ENCODE measurements at places on chromosomes 2 and 18.

- DNase-seq = no peak
Observed at GRCh38 chr2:144430722-144431391, 89.1 kb downstream of the ZEB2 start.

GRCh38 chr18:61764381-61764780, 128.4 kb downstream of the RNF152 start:
- no peak for DNase-seq

DNA sequence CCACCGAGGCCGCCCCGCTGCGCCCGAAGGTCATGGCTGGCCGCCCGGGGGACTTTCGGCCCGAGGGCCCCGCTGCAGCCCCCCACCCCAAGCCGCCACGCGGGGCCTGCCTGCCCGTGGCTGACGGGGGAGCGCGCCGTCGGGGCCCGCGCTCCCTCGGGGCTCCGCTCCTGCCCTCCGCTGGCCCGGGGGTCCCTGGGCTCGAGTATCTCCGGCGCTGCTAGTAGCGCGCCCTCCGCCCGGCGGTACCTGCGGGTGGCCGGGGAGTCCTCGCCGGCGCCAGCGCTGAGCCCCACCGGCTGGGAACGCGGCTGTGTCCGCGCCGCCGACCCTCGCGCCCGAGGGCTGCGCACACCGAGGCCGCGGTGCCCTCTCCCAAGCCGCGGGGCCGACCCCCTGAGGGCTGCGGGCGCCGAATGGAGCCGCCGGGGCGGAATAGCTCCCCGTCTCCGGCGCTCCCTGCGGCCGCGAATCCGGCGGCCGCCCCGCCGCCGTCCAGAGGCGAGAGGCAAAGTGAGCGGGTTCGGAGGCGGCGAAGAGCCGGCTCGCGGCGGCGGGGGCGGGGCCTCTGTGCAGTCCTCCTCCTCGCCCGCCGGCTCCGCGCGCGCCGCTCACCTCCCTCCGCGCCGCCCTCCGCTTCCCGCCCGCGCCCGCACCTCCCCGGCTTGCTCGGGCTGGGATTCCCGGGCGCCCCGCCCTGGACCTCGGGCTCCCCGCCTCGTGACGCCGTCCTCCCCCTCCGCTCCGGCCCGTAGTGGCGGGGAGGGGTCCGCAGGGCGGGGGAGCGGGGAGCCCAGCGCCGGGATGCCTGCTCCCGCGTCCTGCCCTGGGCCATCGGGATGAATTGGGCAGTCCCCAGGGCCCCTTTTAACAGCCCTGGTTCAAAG, at the start of gene KCNG3:
Gene KCNG3 (minus strand): TSS at position 515 of the 887 bp plus-strand sequence. CDS start 481 bp downstream, at position 34.
- no peak for DNase-seq

DNA sequence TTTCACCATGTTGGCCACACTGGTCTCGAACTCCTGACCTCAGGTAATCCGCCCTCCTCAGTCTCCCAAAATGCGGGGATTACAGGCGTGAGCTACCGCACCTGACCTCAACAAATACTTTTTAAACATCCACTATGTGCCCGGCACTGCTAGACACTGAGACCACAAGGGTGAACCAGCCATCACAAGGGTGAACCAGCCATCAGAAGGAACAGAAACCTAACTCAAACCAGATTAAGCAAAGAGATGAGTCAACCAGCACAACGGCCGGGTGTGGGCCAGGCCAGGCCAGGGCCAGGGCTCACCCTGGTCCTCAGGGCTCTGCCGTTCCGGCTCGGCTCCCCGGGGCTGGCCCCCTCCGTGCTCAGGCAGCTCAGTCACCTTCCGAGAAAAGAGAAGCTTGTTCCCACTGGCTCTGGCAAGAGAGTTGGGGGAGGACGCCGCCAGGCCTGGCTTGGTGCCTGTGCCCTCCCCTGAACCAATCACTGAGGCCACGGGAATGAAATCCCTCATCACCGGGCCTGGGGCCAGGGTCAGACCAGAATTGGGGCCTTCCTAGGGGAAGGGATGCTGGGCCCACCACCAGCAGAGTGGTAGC, 4.4 kb downstream of the TEX44 start:
- DNase-seq = no peak

DNA sequence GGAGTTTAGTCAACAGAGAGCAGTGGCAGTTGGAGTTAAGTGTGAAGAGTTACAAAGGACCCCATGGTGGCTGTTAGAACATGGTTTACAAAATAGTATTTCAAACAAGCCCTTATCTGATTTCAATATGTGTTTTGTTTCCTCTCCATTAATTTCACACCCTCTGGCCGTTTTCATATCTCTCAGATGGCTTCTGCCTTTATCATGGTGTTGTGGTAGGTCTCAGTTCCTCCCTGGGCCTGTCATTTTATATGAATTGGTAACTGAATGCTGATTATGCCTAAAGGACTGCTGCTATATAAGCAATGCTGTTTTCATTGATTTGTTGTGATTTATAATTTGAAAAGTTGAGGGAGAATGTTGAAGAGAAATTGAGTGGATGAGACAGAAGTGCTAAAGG, 686.7 kb downstream of the NYAP2 start:
- no peak for DNase-seq

- DNase-seq = no peak
Observed at GRCh38 chr2:191222507-191222906, 22.7 kb upstream of the MYO1B start.

- no peak for DNase-seq
Observed at GRCh38 chr2:172399765-172400164, 27.6 kb upstream of the ITGA6 start.

GRCh38 chr2:43539436-43539835, 56.4 kb downstream of the THADA start:
- DNase-seq = no peak

GRCh38 chr2:172806493-172806892, 70.8 kb downstream of the RAPGEF4 start:
- no peak for DNase-seq

- no peak for DNase-seq
Observed at GRCh38 chr2:63661076-63661475, 72.3 kb downstream of the MDH1 start.

DNA sequence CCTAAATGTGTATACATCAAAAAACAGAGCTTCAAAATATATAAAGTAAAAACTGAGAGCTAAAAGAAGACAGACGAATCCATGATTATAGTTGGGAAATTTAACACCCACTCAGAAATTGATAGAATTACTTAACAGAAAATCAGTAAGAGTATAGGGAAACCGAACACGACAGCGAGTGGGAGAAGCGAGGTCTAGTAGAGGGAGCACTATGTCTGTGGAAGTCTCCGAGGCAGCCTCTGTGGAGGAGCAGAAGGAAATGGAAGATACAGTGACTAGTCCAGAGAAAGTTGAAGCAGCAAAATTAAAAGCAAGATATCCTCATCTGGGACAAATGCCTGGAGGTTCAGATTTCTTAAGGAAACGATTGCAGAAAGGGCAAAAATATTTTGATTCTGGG, 38.8 kb downstream of the NMS start:
- no peak for DNase-seq

GRCh38 chr2:119333360-119333759, 33.3 kb downstream of the C2orf76 start:
- DNase-seq = no peak

DNA sequence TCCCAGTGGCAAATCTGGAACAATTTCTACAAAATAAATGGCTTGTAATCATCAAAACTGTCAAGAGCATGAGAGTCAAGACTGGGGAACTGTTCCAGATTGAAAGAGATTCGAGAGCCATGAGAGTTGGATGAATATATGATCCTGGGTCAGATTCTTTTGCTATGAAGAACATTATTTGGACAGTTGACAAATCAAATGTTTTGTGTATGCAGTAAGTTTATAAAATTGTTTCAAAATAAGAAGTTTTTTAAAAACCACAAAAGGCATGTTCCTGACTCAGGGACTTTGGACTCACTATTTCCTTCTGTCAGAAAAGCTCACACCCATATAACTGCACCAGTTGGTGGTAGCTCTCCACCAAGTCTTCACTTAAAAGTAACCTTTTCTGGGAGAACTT, 38.5 kb downstream of the ROCK2 start:
- no peak for DNase-seq

DNA sequence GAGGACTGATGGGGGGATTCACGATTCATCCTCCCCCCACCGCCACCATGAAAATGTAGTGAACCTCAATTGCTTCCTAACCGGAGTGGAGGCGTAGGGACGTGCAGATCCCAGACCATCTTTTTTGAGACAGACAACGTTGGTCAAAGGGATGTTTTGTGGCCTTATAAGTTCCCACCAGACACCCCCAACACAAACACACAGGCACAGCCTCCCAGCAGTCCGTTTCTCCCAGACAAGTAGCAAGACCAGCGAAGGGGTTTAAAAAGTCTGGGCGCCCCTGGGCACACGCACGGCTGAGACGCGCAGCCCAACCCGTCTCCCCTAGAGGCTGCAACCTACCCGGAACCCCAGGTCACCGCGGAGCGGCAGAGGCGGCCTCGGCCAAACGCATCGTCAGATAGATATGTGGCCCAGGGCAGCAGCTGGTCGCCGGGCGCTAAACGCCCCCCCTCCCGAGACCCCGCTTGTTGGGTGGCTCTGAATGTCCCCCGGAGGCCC, 1.3 kb downstream of the GBX2 start:
- DNase-seq = no peak

GRCh38 chr2:71897137-71897480, 250.6 kb downstream of the CYP26B1 start:
- DNase-seq = no peak

DNA sequence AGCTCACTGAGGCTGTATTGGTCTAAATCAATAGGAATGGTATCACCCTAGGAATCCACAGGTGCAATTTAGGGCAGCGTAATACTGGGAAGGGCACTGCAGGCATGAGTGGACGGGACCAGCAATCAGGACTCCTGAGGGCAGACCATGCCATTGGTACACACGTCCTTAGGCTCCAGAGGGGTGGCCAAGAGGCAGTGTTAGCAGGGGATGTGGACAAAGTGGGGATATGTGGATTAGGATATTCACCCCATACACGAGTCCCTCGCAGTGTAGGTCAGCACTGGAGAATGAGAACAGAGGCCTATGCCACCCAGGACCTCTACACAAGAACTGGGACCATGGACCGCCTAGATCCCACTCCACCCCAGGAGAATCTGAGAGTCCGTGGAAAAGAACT, 389.8 kb downstream of the BCL11A start:
- DNase-seq = no peak

- no peak for DNase-seq
Observed at GRCh38 chr2:101729521-101730190, 32.1 kb downstream of the MAP4K4 start.

- peak; percentile 58 for DNase-seq
Observed at GRCh38 chr2:38875576-38876367, at the start of the genes DHX57 and MORN2. DHX57 (minus strand) TSS chr2:38875934; CDS start chr2:38868405, 7,529 bp downstream. MORN2 (plus strand) TSS chr2:38875976.

- no peak for DNase-seq
Observed at GRCh38 chr18:45916302-45916701, 50.8 kb downstream of the EPG5 start.

DNA sequence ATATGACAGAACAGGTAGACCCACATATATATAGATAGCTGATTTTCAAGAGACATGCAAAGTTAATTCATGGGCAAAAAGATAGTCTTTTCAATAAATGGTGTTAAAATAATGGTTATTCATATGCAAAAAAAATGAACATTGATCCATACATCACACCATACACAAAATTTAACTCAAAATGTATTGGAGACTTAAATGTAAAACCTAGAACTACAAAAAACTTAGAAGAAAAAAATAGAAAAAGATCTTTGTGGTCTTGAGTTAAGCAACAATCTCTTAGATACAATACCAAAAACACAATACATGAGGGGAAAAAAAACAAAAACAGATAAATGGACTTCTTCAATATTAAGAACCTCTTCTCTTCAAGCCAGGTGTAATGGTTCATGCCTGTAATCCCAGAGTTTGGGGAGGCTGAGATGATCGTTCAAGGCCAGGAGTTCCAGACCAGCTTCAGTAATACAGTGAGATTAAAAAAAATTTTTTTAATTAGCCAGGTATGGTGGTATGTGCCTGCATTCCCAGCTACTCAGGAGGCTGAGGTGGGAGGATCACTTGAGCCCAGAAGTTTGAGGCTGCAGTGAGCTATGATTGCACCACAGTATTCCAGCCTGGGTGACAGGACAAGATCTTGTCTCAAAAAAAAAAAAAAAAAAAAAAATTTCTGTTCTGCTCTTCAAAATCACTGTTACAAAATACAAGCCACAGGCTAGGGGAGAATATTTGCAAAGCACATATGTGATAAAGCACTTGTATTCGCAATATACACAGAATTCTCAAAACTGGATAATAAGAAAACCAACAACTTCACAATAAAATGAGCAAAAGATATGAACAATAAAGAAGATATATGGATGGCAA, 32.7 kb upstream of the MYCN start:
- no peak for DNase-seq

DNA sequence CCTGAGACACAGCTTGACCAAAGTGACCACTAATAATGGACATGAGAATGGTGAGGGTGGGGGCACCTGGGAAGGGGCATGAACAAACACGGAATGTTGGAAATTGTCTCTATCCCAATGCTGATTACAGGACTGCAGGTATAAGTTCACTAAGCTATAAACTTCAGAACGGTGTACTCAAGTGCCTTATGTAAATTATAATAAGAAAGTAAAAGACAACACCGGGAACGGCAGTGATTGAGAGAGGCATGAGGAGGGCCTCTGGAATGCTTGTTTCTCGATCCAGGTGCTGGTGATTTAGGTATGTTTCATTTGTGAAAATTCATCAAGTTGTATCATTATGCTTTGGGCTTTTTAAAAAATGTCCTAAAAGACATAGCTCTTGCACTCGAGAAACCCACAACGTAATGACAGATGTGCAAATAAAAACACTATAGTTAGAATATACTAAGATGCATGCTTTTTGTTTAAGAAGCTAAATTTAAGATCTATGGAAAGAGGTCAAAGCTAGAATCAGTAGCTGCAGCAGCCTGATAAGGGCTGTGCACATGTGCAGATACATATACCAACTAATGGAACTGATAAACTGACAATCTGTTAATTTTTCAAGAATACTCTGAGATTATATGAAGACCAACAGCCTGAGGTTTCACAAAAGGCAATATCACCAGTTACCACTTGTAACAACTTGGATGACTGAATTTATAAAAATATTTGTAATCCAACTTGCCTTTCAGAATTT, 7.6 kb downstream of the HIBCH start:
- no peak for DNase-seq

- DNase-seq = no peak
Observed at GRCh38 chr18:47979611-47980200, 49.2 kb upstream of the SMAD2 start.

DNA sequence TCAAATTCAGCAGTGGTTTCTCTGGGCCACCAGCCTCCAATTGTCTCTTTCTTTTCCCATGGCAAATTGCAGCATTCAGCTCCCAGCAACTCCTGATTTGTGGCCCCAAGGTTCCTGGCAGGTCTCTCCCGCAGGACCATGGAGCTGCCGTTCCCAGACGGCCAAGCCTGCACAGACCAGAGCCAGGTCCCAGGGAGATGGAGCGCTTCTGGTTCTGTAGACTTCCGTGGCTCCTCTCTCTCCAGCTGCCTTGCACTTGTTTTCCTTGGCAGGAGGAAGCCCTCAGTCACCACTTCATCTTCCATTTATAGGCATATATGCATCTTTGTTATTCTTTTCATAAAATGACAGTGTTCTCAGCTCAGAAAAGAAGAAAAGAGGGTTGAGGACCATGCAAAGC, 21.7 kb downstream of the TNP1 start:
- DNase-seq = no peak

GRCh38 chr2:238875101-238875470, 27.2 kb downstream of the TWIST2 start:
- DNase-seq = no peak
